Progenitor cell of endocrine pancreas (in vitro differentiated cells): ENCODE measurements at places on chromosomes 2 and 18. TPM values are rescaled to one million over a fixed set of nuclear protein-coding genes. Genes with fewer than 3 reads are reported as not detected.

GRCh38 chr2:12501469-12502158, 215.1 kb upstream of the TRIB2 start:
- DNase-seq: no peak
- no peaks in the 10 kb centered on the region for H3K36me3 ChIP-seq
- H3K27me3 ChIP-seq: peaks cover 3% of the 10 kb centered on the region
- H3K27ac ChIP-seq: no peak overlapping the region
- H3K4me3 ChIP-seq: no peak overlapping the region

- H3K27ac ChIP-seq: peak overlapping the region; percentile 87
- H3K36me3 ChIP-seq: peaks cover 25% of the 10 kb centered on the region
- peak; percentile 35 for DNase-seq
- H3K4me3 ChIP-seq: no peak overlapping the region
- H3K4me1 ChIP-seq: peaks cover 25% of the 10 kb centered on the region
These were observed 12.1 kb downstream of the ANKRD23 start for GRCh38 chr2:96831679-96832078.

The CLEC4F gene
- not detected in 2 replicates for total RNA-seq

DNA sequence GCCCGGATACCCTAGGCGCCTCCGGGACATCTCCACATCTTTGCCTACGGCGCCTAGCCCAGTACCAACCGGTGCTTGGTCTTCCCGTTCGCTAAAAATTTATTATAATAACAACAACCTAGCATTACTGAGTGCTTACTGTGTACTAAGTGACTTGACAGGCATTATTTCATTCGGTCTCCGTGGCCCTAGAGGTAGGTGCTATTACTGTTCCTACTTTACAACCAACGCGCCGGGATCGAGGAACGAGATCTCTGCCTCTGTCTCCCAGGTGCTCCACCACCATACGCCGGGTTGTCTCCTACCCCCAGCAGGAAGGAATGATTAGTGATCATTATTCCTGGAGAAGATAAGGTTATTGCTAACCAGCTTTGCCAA, 657 bp upstream of the BIN1 start:
- H3K27ac ChIP-seq: peak overlapping the region; percentile 92
- H3K4me1 ChIP-seq: peaks cover 31% of the 10 kb centered on the region
- H3K36me3 ChIP-seq: no peaks in the 10 kb centered on the region

- H3K36me3 ChIP-seq: no peaks in the 10 kb centered on the region
- no peak for DNase-seq
- H3K4me3 ChIP-seq: no peak overlapping the region
- no peaks in the 10 kb centered on the region for H3K27me3 ChIP-seq
- H3K27ac ChIP-seq: no peak overlapping the region
These were observed 145.9 kb downstream of the CALCRL start for GRCh38 chr2:187302116-187302515.

GRCh38 chr2:232432598-232433184, 23.3 kb upstream of the ALPI start:
- H3K27ac ChIP-seq: no peak overlapping the region
- H3K27me3 ChIP-seq: peaks cover 9% of the 10 kb centered on the region
- no peak overlapping the region for H3K4me3 ChIP-seq
- H3K4me1 ChIP-seq: no peaks in the 10 kb centered on the region
- no peak for DNase-seq
- H3K36me3 ChIP-seq: no peaks in the 10 kb centered on the region

- H3K36me3 ChIP-seq: no peaks in the 10 kb centered on the region
- H3K27me3 ChIP-seq: peaks cover 15% of the 10 kb centered on the region
- H3K4me1 ChIP-seq: peaks cover 21% of the 10 kb centered on the region
- no peak for DNase-seq
- H3K27ac ChIP-seq: no peak overlapping the region
- no peak overlapping the region for H3K4me3 ChIP-seq
These were observed 183.6 kb downstream of the MC4R start for GRCh38 chr18:60188958-60189357.

- H3K36me3 ChIP-seq: peaks cover 3% of the 10 kb centered on the region
- no peaks in the 10 kb centered on the region for H3K4me1 ChIP-seq
- no peak for DNase-seq
- peaks cover 3% of the 10 kb centered on the region for H3K27me3 ChIP-seq
These were observed 49.8 kb downstream of the FBLN7 start for GRCh38 chr2:112187805-112188596.

- H3K27ac ChIP-seq: no peak overlapping the region
- peaks cover 19% of the 10 kb centered on the region for H3K4me1 ChIP-seq
- no peak for DNase-seq
These were observed 60.0 kb downstream of the RBMS1 start for GRCh38 chr2:160433466-160434140.

- DNase-seq: no peak
- H3K27ac ChIP-seq: no peak overlapping the region
- no peaks in the 10 kb centered on the region for H3K4me1 ChIP-seq
- no peak overlapping the region for H3K4me3 ChIP-seq
- no peaks in the 10 kb centered on the region for H3K36me3 ChIP-seq
These were observed 135.9 kb upstream of the THUMPD2 start for GRCh38 chr2:39914949-39915348.

The ECEL1 gene
- total RNA-seq: 2.0 and 2.9 TPM in 2 replicates

The TEX51 gene
- not detected in 2 replicates for total RNA-seq

DNA sequence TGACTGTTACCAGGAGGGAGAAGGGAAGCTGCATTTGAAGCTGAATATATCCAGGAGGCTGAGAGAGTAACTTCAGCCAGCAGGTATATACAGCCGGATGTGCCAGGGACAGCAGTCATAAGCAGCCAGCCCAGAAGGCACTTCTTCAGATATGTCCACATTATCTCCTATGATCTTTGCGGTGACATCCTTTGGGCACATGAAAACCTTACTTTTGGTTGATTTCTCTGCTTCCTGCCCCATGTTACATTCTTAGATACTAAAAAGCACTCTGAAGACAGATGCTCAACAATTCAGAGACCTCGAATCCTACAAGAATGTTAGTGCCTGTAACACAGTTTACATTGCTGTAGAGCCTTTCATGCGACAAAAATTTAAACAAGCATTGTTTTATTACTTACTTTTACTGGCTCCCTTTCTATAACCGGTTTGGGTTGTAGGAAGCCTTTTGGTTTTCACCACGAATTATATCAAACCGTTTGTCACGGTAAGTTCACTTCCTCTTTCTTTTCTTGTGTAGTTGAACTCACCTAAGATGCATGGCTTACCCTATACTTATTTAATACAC, 50.3 kb upstream of the TLK1 start:
- H3K4me1 ChIP-seq: peaks cover 5% of the 10 kb centered on the region
- no peak overlapping the region for H3K27ac ChIP-seq
- H3K36me3 ChIP-seq: no peaks in the 10 kb centered on the region
- no peak overlapping the region for H3K4me3 ChIP-seq
- no peak for DNase-seq

- H3K4me1 ChIP-seq: peaks cover 31% of the 10 kb centered on the region
- no peak overlapping the region for H3K27ac ChIP-seq
- no peak for DNase-seq
- peaks cover 16% of the 10 kb centered on the region for H3K36me3 ChIP-seq
- no peak overlapping the region for H3K4me3 ChIP-seq
These were observed 39.5 kb downstream of the SH3BP4 start for GRCh38 chr2:234991290-234991689.

DNA sequence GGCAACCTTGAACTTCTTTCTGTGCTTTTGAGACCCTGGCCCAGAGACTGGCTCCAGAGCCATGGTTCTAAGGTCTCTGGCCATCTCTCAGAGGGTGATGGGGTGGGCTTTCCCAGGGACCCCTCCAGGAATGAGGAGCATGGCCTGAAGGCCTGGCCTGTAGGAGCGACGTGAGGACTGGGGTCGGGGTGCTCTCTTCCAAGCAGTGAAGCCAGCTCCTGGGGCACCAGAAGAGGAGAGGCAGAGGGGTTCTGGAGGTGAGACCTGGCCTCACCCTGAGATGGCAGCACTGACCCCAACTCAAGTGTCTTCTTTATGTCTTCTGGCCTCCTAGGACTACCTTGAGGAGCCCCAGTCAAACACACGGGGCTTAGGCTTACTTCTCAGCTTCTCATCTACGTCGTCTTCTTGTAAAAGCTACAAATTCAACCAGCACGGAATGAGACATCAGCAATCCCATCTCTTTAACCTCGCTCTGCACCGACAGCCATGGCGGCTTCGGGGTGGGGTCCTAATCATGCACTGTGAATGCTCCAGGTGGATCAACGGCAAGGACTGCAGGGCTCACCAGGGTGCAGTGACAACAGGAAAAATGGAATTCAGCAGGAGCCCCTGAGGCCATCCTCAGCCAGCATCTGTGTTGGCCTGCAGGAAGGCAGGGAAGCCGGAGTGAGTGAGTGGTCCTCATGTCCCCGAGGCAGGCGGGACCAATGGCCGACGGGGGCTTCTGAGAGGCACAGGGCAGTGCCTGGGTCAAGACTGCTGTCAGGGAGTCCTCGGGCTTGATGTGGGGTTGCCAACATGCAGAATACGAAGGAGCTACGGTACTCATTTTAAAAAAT, 214.1 kb downstream of the HDAC4 start:
- H3K36me3 ChIP-seq: peaks cover 18% of the 10 kb centered on the region
- peak overlapping the region; percentile 31 for H3K27ac ChIP-seq
- DNase-seq: no peak
- H3K4me3 ChIP-seq: no peak overlapping the region
- H3K4me1 ChIP-seq: peaks cover 12% of the 10 kb centered on the region
- no peaks in the 10 kb centered on the region for H3K27me3 ChIP-seq

GRCh38 chr2:208224802-208225201, 30.1 kb downstream of the IDH1 start:
- H3K36me3 ChIP-seq: peaks cover 1% of the 10 kb centered on the region
- no peak overlapping the region for H3K27ac ChIP-seq
- no peaks in the 10 kb centered on the region for H3K4me1 ChIP-seq
- H3K4me3 ChIP-seq: no peak overlapping the region
- no peak for DNase-seq

The MERTK gene
- 20.1 and 20.7 TPM in 2 replicates for total RNA-seq

DNA sequence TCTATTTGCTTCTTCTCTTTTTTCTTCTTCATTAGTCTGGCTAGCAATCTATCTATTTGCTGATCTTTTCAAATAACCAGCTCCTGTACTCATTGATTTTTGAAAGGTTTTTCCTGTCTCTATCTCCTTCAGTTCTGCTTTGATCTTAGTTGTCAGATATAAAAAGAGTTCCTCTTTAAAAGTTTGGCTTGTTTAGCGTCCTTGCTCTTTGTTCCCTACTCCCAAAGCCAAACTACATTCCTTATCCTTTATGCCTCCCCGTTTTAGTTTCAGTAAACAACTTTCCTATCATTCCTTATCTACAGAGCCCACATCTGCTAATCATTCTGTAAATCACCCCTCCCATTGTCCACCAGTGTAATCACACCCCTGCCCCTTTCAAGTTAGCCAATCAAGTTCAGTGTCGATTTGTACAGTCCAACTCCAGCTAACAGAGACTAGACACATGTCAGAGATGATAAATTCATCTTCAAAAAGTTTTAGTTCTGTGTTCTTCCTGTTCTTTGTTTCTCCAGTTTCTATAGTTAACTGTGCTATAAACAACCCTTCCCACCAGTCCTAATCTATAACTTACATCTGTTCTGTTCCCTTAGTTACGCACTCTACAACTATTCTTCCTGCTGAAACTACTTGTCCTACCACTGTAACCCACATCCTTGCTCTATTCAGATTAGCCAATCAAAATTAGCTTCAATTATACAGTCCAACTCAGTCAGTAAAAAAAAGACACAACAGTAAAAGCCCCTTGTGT, 44.4 kb downstream of the TFPI start:
- no peak overlapping the region for H3K4me3 ChIP-seq
- peaks cover 10% of the 10 kb centered on the region for H3K36me3 ChIP-seq
- H3K27ac ChIP-seq: peak overlapping the region; percentile 78
- peaks cover 18% of the 10 kb centered on the region for H3K4me1 ChIP-seq

- DNase-seq: no peak
- H3K4me3 ChIP-seq: no peak overlapping the region
- H3K27me3 ChIP-seq: no peaks in the 10 kb centered on the region
- H3K4me1 ChIP-seq: peaks cover 8% of the 10 kb centered on the region
- no peaks in the 10 kb centered on the region for H3K36me3 ChIP-seq
These were observed 370.7 kb upstream of the CYRIA start for GRCh38 chr2:17036361-17036760.

GRCh38 chr2:105554235-105554634, 155.4 kb upstream of the FHL2 start:
- H3K27ac ChIP-seq: no peak overlapping the region
- peaks cover 2% of the 10 kb centered on the region for H3K4me1 ChIP-seq
- H3K4me3 ChIP-seq: no peak overlapping the region
- H3K36me3 ChIP-seq: no peaks in the 10 kb centered on the region
- DNase-seq: no peak

DNA sequence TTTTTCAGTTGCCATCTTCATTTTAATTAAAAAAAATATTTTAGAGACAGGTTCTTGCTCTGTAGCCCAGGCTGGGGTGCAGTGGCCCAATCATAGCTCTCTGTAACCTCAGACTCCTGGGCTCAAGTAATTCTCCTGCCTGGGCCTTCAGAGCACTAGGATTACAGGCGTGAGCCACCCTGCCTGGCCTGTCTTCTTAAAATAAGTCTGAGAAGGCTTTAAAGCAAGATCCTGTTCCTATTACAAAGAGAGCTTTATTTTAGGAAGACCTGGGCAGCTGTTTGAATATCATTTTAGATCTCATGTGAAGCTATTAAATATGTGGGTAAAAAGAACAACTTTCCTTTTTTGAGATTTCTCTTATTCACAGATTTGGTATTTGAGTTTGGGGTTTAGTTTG, 1.5 kb downstream of the FAM228A start:
- H3K36me3 ChIP-seq: peaks cover 3% of the 10 kb centered on the region
- H3K27ac ChIP-seq: no peak overlapping the region
- no peak overlapping the region for H3K4me3 ChIP-seq
- H3K4me1 ChIP-seq: no peaks in the 10 kb centered on the region
- H3K27me3 ChIP-seq: peaks cover 17% of the 10 kb centered on the region

- no peak for DNase-seq
- H3K4me1 ChIP-seq: peaks cover 15% of the 10 kb centered on the region
- no peak overlapping the region for H3K27ac ChIP-seq
- H3K27me3 ChIP-seq: no peaks in the 10 kb centered on the region
- H3K36me3 ChIP-seq: no peaks in the 10 kb centered on the region
- no peak overlapping the region for H3K4me3 ChIP-seq
These were observed 136.1 kb downstream of the PTGR3 start for GRCh38 chr18:75072672-75073371.

GRCh38 chr2:118689874-118690273, 157.6 kb downstream of the EN1 start:
- H3K4me3 ChIP-seq: no peak overlapping the region
- H3K4me1 ChIP-seq: no peaks in the 10 kb centered on the region
- no peak overlapping the region for H3K27ac ChIP-seq
- no peaks in the 10 kb centered on the region for H3K36me3 ChIP-seq
- peaks cover 3% of the 10 kb centered on the region for H3K27me3 ChIP-seq

The MYCN gene
- 15.5 and 17.6 TPM in 2 replicates for total RNA-seq

GRCh38 chr2:171670655-171671054, 16.6 kb upstream of the DYNC1I2 start:
- H3K36me3 ChIP-seq: no peaks in the 10 kb centered on the region
- no peak overlapping the region for H3K4me3 ChIP-seq
- H3K27ac ChIP-seq: no peak overlapping the region
- no peaks in the 10 kb centered on the region for H3K4me1 ChIP-seq
- no peak for DNase-seq
- peaks cover 19% of the 10 kb centered on the region for H3K27me3 ChIP-seq

The RMND5A gene
- 49.6 and 49.9 TPM in 2 replicates for total RNA-seq

The SERPINB12 gene
- not detected in 2 replicates for total RNA-seq

The SLC9A2 gene
- total RNA-seq: 1.6 TPM in 2 replicates

- no peak overlapping the region for H3K4me3 ChIP-seq
- no peak for DNase-seq
These were observed 17.5 kb downstream of the KIAA2012 start for GRCh38 chr2:202090530-202090929.

- peaks cover 68% of the 10 kb centered on the region for H3K27me3 ChIP-seq
- DNase-seq: no peak
- peak overlapping the region; percentile 38 for H3K27ac ChIP-seq
- no peaks in the 10 kb centered on the region for H3K36me3 ChIP-seq
- no peak overlapping the region for H3K4me3 ChIP-seq
These were observed 92.7 kb upstream of the KLF7 start for GRCh38 chr2:207258263-207258991.
